ENCODE measurements at places on chromosomes 6 and 20.

DNA sequence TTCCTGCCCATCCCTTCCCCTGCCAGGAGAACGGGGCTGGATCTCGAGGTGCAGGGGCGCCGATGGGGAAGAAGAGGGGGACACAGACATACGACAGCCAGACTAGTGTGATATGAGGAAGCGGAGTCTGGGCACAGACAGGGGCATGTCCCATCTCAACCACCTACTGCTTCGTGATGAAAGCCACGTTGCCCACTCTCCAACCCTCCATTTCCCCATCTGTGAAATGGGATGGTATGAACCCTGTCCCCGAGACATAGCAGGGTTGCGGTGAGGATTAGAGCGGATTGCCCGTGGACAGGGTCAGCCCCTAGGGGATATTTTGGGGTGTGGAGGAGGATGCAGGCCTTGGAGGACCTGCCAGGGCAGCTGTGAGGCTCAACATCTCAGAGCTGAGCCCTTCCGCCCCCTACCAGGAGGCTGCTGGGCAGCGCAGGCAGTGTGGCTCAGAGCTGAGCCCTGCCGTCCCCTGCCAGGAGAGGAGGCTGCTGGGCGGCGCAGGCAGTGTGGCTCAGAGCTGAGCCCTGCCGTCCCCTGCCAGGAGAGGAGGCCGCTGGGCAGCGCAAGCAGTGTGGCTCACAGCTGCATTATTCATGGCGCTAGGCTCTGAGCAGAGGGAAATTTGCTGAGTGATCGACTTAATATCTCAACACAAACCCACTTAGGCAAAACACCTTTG, 71.7 kb downstream of the GRM4 start:
- no peak for DNase-seq

GRCh38 chr6:34177181-34177591, 31.3 kb upstream of the GRM4 start:
- DNase-seq = no peak

DNA sequence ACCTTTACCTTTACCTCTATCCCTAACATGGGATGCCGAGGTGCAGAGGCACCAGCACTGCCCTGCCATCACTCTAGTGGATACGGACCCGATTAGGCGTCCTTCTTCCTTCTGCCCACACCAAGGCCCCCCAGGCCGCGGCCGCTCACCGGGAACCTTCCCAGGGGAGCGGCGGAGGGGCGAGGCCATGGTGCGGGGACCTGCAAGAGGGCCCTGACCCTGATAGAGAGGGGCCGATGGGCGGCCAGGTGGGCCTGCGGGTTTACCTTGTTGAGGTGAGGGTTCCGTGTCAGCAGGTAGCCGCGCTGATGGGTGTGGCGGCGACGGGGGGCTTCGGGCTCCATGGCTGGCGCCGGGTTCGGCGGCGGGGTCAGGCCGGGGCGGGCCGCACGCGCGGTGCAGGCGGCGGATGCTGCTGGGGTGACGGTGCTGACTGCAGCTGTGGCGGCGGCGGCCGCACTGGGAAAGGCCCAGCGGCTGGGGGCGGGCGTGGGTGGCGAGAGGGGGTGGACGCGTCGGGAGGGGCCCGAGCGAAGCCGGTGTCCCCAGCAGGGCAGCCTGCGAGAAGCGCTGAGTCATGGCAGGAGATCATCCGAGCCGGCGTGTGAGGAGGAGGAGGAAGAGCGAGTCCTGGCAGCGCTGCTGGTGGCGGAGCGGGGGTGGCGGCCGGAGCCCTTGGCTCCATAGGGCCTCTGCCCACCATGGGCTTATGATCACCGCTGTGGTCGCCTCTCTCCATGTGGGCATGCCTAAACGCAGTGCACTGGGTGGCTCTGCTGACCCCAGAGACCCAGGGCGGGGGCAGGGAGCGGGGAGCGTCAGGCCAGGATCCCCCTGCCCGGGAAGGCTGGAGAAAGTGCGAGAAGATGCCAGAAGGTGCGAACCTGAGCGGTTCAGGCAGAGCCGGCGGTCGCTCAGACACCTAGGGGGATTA, at the start of gene ME1:
ME1 (minus strand) TSS at position 441 of the 934 bp plus-strand sequence; CDS start at position 344, 97 bp downstream.
- DNase-seq = no peak

- DNase-seq = no peak
Observed at GRCh38 chr6:155085582-155086257, 90.6 kb downstream of the TIAM2 start.

DNA sequence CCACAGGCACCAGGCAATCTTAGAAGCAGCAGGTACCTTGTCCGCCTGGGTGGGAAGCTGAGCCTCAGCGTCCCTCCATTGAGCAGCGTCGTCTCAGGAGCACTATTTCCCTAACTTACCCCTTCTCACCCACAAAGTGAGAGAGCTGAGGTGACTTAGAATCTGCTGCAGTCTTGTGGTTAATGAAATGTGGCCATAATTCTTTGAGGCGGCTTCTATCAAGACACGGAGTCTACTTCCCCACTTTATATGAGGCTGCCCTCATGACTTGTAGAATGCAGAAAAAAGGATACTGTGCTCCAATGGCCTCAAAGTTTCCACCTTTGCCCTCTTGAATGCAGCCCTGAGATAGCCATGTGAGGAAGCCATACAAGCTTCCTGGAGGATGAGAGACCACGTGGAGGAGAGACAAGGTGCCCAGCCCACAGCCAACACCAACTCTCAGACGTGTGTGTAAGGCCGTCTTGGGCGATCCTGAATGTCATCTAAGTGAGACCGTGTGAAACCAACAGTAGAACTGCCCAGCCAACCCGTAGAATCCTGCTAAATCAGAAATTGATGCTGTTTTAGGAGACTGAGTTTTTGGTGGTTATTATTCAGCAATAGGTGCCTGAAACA, 9.1 kb upstream of the TAGAP start:
- no peak for DNase-seq

GRCh38 chr6:5840734-5841390, 165.9 kb downstream of the NRN1 start:
- DNase-seq = no peak

GRCh38 chr6:24996269-24996836, 60.6 kb upstream of the RIPOR2 start:
- DNase-seq = no peak

DNA sequence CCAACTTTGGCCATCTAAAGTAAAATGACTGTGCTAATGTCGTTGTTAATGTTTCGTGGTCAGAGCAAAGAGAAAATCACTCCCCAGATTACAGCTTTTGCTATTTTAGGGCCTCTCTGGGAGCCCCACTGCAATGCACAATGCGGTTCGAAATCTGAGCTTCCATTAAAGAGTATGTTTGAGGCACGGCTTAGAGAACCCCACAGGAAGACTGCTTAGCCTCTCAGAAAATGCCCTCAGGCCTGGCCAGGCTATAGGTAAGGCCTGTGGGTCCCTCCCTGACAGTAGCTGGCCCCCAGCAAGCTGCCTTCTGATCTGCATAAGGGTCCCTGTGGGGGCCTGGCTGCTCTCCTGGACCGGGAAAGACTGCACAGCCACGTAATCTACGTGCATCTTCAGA, 274.6 kb downstream of the PTPRT start:
- DNase-seq = no peak

- no peak for DNase-seq
Observed at GRCh38 chr6:43865932-43866645, 96.1 kb downstream of the VEGFA start.

DNA sequence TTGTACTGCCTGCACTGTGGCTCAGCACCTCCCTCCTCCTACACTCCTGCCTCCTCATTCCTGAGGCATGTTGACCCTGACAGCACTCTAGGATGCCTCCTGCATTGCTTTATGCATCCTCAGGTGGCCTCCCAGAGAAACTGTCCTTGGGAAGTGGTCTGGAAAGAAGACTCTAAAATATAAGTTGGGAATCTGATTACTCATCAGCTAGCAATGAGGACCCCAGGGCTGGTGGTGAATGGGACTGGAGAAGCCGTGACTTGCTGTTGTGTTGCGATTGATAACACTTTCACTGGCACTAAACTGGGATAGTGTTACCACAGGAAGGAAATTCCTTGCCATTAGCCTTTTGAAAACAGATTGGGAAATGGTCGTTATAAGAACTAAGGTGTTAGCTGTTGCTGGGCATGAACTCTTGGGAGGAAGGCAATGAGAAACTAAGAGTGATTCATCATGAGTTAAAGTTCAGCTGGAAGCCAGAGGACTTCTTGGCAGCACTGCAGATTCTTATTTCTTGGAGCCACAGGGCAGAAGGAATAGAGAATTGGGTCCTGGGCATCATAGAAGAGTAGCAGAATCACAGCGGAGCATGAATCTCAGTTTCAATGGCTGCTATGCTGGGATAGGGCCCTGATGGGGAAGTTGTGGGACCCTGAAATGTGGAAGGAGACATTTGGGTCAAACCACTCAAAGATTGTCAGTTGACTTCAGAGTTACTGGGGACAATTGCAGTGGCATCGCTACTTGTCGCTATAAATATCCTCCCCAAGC, 10.1 kb upstream of the SIRPD start:
- no peak for DNase-seq

DNA sequence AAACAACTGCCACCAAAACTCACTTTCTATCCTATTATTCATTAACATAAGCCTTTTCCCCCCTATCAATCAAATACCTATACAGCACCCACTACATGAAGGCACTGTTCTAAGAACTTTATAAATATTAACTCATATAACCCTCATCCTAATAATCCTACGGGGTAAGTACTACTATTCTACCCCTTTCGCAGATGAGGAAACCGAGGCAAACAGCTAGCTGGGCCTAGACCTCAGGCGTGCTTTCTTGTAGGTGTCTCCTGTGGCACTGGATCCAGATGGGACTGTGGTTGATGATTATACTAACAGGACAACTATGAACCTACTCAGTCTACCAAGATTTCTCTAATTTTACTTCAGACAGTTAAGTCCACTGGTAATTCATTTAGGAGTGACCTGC, 131.6 kb downstream of the ZMYND8 start:
- DNase-seq = no peak

DNA sequence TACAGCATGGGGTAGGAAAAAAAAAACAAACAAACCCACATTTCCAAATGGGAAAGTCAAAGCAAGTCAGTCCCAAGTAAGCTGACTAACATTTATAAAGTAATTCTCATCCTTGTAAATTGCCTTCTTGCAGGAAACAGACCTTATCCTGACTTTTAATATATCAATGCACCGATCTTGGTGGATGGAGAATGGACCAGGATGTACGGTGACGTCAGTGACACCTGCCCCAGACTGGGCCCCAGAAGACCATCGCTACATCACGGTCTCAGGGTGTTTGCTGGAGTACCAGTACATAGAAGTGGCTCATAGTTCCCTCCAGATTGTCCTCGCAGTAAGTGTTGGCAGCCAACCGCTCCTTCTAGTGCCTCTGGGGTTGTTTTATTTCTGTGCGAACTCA, 304.2 kb upstream of the RNF217 start:
- DNase-seq = no peak

Measured in stimulated activated CD8-positive, alpha-beta memory T cell treated with anti-CD3 and anti-CD28 coated beads, Interleukin-7, amount 100 ng/mL, for 24 hours (primary cell).